Bronchus fibroblast of lung (primary cell): ENCODE measurements at places on chromosomes 11 and 22. TPM values are rescaled to one million over a fixed set of nuclear protein-coding genes. Genes with fewer than 3 reads are reported as not detected.

The DRD4 gene
- total RNA-seq: 0.15 TPM in 1 of 2 replicates, not detected in the other

The PVALB gene
- not detected in 2 replicates for total RNA-seq

The VSIG10L2 gene
- not detected in 2 replicates for total RNA-seq

The OR51B4 gene
- total RNA-seq: not detected in 2 replicates

The SLC22A12 gene
- not detected in 2 replicates for total RNA-seq

The OR5B21 gene
- total RNA-seq: not detected in 2 replicates

The PANX3 gene
- total RNA-seq: not detected in 2 replicates

The UBASH3B gene
- total RNA-seq: 10.3 and 10.6 TPM in 2 replicates

The OR52I1 gene
- total RNA-seq: not detected in 2 replicates

The PTH gene
- not detected in 2 replicates for total RNA-seq

The TP53AIP1 gene
- not detected in 2 replicates for total RNA-seq

The FOLR1 gene
- total RNA-seq: not detected in 2 replicates

The EMID1 gene
- 0.30 TPM in 1 of 2 replicates, not detected in the other for total RNA-seq

The PRODH gene
- not detected in 2 replicates for total RNA-seq

The LMO2 gene
- 0.30 and 0.84 TPM in 2 replicates for total RNA-seq

The RNF121 gene
- 20.2 and 22.4 TPM in 2 replicates for total RNA-seq

The IGLL5 gene
- not detected in 2 replicates for total RNA-seq

The CD248 gene
- total RNA-seq: 41.8 and 42.9 TPM in 2 replicates

The CLP1 gene
- total RNA-seq: 15.0 and 15.8 TPM in 2 replicates

The TRIOBP gene
- 85.7 and 87.7 TPM in 2 replicates for total RNA-seq

The MYBPC3 gene
- not detected in 2 replicates for total RNA-seq

The TUBA8 gene
- 0.50 and 0.59 TPM in 2 replicates for total RNA-seq

The C22orf42 gene
- not detected in 2 replicates for total RNA-seq

The RAB39A gene
- total RNA-seq: not detected in 2 replicates

The SCO2 gene
- 0.30 and 1.8 TPM in 2 replicates for total RNA-seq

The UBXN1 gene
- 126 and 148 TPM in 2 replicates for total RNA-seq

The MAP6 gene
- total RNA-seq: 0.34 and 0.59 TPM in 2 replicates

The SCN3B gene
- total RNA-seq: not detected in 2 replicates

The PRR33 gene
- not detected in 2 replicates for total RNA-seq

The NTM gene
- total RNA-seq: 4.4 and 4.9 TPM in 2 replicates

The PKP3 gene
- total RNA-seq: 1.9 and 2.0 TPM in 2 replicates

The CHRM4 gene
- total RNA-seq: under 0.01 TPM in 1 of 2 replicates, not detected in the other

The TSPO gene
- 662 and 733 TPM in 2 replicates for total RNA-seq

The C22orf23 gene
- 0.45 and 0.84 TPM in 2 replicates for total RNA-seq

The UBQLN3 gene
- total RNA-seq: not detected in 2 replicates

The CLCF1 gene
- total RNA-seq: 4.0 and 5.4 TPM in 2 replicates

The PAX6 gene
- not detected in 2 replicates for total RNA-seq

The MS4A3 gene
- total RNA-seq: not detected in 2 replicates
